ENCODE measurements at places on chromosomes 5 and 9.

GRCh38 chr9:134945509-134946275 lies 28.0 kb upstream of the FCN1 start:
- DNase-seq: no peak

DNA sequence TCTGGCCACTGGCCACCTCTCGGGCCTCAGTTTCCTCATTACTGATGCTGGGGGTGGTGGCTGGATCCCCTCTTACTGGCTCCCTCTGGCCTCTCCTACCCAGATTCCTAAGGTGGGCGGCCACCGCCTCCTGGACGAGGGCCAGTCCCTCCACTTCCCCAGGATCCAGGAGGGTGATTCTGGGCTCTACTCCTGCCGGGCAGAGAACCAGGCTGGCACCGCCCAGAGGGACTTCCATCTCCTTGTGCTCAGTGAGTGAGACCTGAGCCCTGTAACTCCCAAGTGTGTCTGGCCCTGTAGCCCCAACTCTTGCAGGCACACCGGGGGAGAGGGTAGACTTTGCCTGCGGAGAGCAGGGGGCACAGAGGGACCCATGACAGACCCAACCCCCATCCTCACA lies 83.3 kb downstream of the HMCN2 start:
- DNase-seq: no peak

DNA sequence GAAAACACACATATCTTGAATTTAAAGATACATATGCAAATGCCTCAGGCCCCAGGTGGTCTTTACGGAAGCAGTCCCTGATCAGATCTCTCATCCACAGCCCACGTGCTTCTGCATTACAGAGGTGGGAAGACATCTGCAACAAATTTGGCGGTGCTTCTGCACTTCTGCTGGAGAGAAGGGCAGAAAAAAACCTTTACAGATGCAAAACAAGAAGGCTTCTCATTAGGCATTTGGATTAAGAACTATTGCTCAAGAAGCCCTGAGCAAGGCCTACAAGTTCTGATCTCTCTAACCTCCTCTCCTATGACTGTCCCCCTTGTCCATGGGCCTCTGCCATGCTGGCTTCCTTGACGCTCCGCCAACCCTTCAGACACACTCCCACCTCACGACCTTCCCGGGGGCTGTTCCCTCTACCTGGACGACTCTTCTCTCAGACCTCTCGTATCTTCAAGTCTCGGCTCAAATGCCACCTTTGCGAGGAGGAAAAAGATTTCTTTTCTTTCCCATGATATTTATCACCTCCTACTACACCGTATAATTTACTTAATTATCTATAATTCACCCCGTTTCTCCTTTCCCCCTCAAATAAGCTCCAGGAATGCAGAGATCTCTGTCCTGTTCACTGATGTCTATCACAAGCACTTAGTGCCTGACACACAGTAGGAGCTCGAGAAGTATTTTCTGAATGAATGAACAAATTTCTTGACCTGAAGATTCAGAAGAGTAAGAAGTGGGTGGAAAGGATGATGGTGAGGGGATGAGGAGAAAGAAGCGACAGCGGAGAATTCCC lies 1.1 kb downstream of the MTMR12 start:
- no peak for DNase-seq

GRCh38 chr5:39544941-39545340 lies 120.2 kb upstream of the DAB2 start:
- DNase-seq: no peak

- no peak for DNase-seq
These were observed 55.4 kb downstream of the FOXI1 start for GRCh38 chr5:170161069-170161468.

- DNase-seq: no peak
These were observed 78.6 kb downstream of the GOLM1 start for GRCh38 chr9:86020731-86021130.

GRCh38 chr9:30723656-30724055 lies 1660.8 kb upstream of the ACO1 start:
- DNase-seq: no peak

GRCh38 chr5:143261748-143262392 lies 141.6 kb downstream of the NR3C1 start:
- DNase-seq: no peak

DNA sequence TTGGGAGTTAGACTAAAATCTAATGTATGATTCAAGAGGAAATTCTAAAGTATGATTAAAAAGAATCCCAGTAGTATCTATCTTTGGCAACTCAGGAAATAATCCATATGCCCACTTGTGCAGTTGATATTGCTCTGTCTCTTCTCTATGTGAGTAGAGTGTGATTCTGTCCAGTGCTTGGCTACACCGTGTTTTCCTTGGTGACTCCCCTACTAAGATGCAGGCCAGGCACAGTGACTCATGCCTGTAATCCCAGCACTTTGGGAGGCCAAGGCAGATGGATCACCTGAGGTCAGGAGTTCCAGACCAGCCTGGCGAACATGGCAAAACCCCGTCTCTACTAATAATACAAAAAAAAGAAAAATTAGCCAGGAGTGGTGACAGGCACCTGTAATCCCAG lies 495.4 kb downstream of the MAT2B start:
- no peak for DNase-seq

GRCh38 chr5:6875376-6875775 lies 162.1 kb downstream of the TENT4A start:
- DNase-seq: no peak

- no peak for DNase-seq
These were observed 1.1 kb downstream of the PALM2AKAP2 start for GRCh38 chr9:109781086-109781485.

DNA sequence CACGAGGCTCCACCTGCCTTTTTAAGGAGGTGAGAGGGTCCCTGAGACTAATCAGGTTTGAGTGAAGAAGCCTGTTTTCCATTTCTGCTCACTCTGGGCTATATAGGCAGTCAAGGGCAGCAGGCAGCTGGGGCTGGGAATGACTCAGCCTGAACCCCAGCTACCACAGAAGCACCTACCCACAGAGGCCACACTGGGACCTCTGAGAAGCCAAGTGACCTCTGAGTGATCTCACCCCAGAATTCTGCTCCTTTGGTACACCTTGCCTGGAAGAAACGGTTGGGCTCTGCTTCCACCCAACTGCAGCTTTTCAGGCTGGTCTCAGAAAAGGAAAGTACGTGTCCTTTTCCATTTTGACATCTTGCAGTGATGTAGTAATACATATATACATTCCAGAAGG lies 6.8 kb downstream of the FAM219A start:
- DNase-seq: peak; percentile 55

- DNase-seq: no peak
These were observed 3.3 kb downstream of the RNF183 start for GRCh38 chr9:113299800-113300292.

DNA sequence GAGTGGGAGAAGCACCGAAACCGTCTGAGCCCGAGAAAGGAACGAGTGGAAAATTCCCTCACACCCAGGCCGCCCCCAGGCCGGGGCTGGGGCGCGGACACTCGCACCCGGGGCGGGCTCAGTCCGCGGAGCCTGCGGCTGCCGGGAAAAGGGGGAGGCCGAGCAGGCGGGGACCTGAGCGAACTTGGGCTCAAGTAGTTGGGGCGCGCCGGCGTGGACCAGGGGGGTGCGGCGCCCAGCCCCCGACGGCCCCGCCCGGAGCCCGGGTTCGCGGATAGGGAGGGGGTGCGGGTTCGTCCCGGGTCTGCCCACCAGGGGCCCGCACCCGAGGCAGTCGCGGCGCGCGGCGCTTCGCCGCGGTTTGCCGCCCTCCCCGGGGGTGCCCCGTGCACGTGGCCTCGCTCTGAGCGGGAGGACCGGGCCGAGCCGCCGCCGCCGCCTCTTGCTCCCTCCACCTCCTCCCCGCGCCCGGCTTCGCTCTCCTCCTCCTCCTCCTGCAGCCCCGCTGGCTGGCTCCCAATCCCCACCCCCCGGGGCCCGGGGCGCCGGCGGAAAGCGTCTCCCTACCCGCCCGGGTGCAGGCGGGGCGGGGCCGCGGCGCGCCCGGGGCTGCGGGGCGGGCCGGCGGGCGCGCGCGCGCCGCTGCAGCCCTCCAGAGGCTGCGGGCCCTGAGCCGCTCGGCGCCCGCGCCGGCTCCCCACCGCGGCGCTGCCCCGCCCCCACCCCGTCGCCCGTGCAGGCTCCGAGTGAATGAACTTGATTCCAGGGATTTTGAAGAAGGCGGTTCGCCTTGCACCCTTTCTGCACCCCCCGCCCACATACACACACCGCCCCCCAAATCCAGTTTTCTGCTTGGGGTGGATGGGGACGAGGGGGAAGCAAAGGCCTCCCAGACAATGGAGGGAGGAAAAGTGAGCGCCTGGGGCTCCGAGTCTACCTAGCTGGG lies 1.3 kb upstream of the NFIB start:
- DNase-seq: peak; percentile 81

DNA sequence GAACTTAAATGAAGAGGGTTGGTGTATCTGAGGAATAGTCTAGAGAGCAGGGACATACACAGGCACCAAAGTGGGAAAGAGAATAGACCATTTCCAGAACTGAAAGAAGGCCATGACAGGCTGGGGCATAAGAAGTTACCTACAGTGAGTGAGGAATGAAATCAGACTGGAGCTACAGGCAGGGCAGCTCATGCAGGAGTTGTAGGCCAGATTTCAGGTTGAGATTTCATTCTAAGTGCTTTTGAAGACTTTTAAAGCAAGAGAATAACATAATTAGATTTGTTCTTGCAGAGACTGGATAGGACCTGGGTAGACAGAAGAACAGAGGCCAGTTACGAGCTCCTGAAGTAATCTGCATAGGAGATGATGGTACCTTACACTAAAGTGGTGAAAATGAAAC lies 280.8 kb downstream of the KIAA0825 start:
- DNase-seq: no peak

DNA sequence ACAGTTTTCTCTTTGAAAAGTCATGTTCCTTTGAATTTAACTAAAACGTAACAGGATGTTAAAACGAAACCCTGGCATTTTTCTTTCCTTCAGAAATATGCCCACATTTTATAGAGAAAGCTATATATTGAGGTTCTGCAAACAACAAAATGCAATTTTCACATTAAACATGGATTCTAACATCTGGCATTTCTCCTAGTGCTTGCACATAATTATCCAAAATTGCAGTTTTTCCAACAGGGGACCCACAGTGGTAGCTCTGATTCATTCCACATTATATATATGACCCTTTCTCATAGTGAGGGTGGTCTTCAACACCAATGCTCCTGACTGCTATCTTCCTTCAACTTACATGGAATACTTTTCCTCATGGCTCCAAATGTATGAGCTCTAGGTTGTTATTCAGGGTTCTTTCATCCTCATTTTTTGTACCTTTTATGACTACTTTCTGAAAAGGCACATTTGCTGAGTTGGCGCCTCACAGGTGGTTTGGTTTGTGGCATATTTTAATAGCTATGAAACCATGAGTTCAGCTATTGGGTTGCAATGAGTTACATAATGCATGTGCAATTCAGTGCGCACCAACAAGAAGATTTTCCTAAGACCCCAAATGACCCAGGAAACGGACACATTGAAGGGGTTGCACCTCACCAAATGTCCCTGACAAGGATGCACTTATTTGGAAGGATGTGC lies 551.7 kb downstream of the RAB3C start:
- DNase-seq: no peak

GRCh38 chr9:1454616-1455347 lies 404.6 kb downstream of the DMRT2 start:
- no peak for DNase-seq

DNA sequence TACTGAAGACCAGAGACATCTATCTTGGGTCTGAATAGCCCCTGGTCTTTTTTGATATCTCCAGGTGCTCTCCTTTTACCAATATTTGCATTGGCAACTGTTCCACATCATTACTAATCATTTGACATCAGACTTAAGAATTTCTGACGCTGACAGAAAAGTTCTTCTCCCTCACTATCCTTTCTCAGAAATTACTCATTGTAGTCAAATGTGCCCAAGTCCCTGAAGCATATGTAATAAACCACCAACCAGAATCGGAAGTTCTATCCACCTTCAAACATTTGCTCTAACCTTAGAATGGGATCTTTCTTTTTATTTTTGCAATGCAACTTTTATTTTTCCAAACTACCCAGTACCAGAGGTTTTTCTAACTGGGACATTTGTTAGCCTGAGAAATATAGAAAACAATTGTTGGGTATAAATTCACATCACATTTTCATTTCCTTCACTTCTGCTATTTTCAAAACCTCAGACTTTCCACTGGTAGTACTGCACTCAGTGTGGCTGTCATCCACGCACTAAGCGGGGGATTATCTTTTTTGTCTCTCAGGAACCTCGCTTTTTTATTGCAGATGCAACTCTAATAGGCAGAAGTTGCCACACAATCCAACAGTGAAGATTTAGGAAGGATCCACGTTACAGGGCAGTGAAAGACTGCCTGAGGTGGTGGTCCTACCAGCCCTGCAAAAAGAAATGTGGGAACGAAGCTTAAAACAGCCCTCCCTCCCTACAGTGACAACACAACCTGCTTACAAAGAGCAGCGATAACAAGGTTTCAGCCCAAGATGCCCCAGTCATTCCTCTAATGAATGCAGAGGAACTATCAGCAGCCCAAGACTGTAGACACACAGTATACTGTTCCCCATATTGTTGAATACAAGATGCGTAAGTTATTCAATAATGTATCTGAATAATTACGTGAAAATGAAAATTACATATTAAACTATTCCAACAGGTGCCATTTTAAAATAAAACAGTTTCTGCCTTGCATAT lies 201.2 kb downstream of the EBF1 start:
- no peak for DNase-seq

- DNase-seq: no peak
These were observed 414.2 kb downstream of the CCDC171 start for GRCh38 chr9:15967068-15967467.

GRCh38 chr5:149824846-149825245 lies 94.7 kb downstream of the PPARGC1B start:
- DNase-seq: no peak

GRCh38 chr9:16602494-16602893 lies 268.0 kb downstream of the BNC2 start:
- DNase-seq: no peak

GRCh38 chr9:84140535-84141101 lies 160.0 kb downstream of the RMI1 start:
- no peak for DNase-seq

DNA sequence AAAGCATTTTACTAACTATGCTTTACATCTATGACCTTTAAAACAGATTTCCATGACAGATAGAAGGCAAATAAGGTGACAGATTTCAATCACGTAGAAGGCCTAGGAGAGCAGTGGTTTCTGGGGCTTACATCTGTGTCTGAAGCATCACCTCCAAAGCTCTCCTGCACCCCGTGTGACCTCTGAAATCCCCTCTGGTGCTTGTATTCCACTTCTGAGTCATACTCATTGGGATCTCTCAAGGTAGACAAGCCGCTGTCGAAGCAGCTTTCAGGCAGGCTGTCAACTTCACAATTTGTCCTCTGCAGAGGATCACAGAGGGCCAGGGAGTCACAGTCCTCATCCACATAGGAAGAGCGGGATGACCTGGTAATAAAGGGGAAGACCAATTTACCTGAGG lies 62.2 kb downstream of the RASEF start:
- DNase-seq: no peak

GRCh38 chr5:15261269-15261995 lies 238.5 kb upstream of the FBXL7 start:
- no peak for DNase-seq

DNA sequence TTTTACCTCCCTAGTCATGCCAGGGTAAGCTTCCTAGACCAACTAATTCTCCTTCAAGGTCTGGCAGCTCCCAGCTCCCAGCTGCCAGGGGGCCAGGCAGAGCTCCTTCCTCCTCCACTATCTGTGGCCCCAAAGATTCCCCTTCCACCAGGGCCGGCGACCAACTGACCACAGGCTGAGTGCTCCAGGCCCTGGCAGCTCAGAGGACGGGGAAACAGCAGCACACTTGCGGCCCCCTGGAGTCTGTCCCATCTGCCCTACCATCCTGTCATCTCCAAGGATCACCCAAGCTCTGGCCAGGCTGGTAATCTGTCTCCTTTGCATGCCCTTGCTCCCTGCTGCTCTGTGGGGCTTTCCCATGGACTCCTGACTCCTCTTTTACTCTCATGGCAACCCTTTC lies 31.2 kb upstream of the BASP1 start:
- DNase-seq: no peak
